ENCODE measurements at places on chromosomes 6 and 20. TPM values are rescaled to one million over a fixed set of nuclear protein-coding genes. Genes with fewer than 3 reads are reported as not detected.

DNA sequence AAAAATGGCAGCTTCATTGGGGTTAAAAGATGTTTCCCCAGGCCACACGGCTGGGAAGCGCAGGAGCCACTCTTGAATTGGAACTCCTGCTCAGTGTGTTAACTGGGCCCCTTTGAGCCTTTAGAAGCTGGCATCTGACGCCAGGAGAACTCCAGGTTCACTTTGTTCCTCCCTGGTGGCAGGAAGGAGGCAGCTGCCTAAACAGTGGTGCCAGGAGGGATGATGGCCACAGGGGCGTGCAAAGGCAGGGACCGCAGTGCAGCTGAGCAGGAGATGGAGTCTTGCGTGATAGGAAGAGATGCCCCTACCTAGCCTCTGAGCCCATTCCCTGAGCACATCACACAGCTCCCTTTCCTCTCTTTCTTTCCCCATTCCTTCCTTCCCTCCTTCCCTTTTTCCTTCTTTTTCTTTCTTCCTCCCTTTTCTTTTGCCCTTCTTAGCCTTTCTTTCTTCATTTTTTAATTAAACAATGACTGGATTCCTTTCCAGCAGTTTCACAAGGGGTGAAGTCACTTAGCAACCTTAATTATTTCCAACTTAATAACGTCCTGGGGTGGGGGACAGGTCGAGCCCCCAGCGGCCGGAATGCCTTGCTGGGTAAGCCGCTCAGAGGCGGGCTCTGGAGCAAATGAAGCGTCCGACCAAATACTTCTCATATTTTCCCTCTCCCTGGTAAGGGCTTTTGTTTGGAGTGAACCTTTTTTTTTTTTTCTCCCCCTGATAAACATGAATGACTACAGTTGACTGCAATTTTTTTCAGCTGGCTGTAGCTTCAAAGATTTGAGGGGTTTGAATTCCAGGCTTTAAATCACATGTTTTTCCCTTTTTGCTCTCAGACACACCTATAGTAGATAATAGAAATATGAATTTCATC is 20.8 kb upstream of the BMP7 start:
- no peak for DNase-seq

- DNase-seq: no peak
Measured at GRCh38 chr20:10094566-10095173, 59.9 kb downstream of the ANKEF1 start.

TBXT gene
- not detected for total RNA-seq

TGM3 gene
- total RNA-seq: not detected

- DNase-seq: no peak
Measured at GRCh38 chr6:22146678-22146930, 150.2 kb downstream of the PRL start.

C6orf141 gene
- total RNA-seq: 28.1 TPM

INSM1 gene
- not detected for total RNA-seq

C6orf163 gene
- total RNA-seq: 3.0 TPM

GRCh38 chr6:98041921-98042320 is 758.9 kb upstream of the MMS22L start:
- no peak for DNase-seq

GRCh38 chr20:11431621-11432020 is 486.1 kb upstream of the BTBD3 start:
- DNase-seq: no peak

DNA sequence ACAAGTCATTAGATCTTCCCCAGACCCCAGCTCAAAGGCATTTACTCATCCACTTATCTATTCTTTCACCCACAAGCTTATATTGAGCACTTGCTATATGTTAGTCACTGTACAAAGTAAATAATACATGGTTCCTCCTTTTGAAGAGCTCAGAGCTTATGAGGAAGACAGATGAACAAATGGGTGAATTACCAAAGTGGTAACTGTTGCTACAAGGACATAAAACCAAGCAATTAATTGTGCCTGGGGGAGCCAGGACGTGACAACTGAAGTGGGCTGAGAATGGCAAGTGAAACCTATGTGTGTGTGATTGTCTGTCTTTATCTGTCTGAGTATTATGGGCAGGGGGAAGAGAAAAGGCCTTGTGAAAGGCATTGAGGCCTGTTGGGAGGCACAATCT is 45.6 kb upstream of the AKIRIN2 start:
- no peak for DNase-seq

FOXS1 gene
- 0.82 TPM for total RNA-seq

GRCh38 chr6:90759664-90760063 is 172.8 kb upstream of the MAP3K7 start:
- DNase-seq: no peak

- no peak for DNase-seq
Measured at GRCh38 chr6:166769648-166770047, 142.6 kb upstream of the RPS6KA2 start.

SEMG1 gene
- total RNA-seq: not detected

GRCh38 chr6:155491421-155491820 is 35.8 kb upstream of the NOX3 start:
- DNase-seq: no peak

SEL1L2 gene
- not detected for total RNA-seq

GRCh38 chr20:8128291-8129060 is 3.6 kb upstream of the PLCB1 start:
- DNase-seq: no peak

DNA sequence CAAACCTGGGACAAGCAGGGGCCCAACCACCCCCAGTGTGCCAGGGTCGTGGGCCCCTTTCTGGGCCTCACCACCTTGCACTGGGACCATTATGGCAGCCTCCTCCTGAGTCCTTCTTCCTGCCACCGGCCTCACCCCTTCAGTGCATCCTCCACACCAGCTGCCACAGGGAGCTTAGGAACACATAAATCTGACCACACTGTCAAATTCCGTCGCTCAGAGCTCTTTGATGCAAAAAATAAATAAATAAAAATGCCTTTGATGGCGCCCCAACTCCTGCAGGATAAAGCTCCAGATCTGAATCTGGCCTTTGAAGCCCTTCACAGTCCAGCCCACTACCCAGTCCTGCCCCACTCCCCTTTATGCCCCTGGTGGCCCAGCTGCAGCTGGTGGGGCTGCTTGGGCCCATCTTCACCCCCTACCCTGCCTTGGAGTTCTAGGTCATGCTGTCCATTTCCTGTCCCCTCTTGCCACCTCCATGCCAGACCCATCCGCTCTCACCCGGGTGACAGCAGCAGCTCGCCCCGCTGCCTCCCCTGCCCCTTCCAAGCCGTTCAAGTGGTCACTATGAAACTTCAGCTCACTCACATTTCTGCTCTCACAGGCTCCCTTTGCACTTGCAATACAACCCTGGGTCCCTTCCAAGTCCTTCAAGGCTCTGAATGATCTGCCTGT is 16.0 kb downstream of the MYH7B start:
- DNase-seq: no peak

GRCh38 chr6:111091987-111092386 is 4.7 kb downstream of the SLC16A10 start:
- DNase-seq: no peak

MOXD1 gene
- 7.5 TPM for total RNA-seq

- DNase-seq: no peak
Measured at GRCh38 chr20:62739581-62740285, 31.1 kb downstream of the NTSR1 start.

SIRPB1 gene
- 4.1 TPM for total RNA-seq

- no peak for DNase-seq
Measured at GRCh38 chr6:43060034-43060754, 763 bp downstream of the KLC4 start.

GRCh38 chr6:126672649-126673048 is 332.7 kb downstream of the CENPW start:
- DNase-seq: no peak

SLC13A3 gene
- 0.10 TPM for total RNA-seq

- peak; percentile 62 for DNase-seq
Measured at GRCh38 chr6:41066867-41067304, 5.3 kb downstream of the OARD1 start.

TRAPPC3L gene
- total RNA-seq: 0.34 TPM

GRCh38 chr6:148242180-148242579 is 100.5 kb upstream of the SASH1 start:
- no peak for DNase-seq

TP53TG5 gene
- total RNA-seq: not detected

DNA sequence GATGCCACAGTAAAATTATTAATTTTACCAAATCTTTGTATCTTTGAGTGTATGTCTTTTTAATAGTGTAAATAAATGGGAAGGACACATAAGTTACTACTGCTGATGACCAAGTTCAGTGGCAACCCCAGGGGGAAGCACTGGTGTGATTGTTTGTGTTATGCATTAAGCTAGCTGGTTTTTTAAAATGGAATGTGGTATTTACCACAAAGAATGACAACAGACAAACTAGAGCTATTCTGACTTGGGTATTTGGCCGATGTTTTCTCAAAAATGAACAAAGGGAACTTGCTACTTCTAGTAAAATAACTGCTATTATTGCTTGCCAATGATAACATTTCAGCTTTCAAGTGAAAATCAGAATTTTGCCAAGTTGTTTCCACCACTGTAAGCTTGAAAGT is 2.9 kb downstream of the FNDC1 start:
- no peak for DNase-seq

- DNase-seq: no peak
Measured at GRCh38 chr6:149754548-149754947, 5.0 kb downstream of the PCMT1 start.

EDN3 gene
- not detected for total RNA-seq

DNA sequence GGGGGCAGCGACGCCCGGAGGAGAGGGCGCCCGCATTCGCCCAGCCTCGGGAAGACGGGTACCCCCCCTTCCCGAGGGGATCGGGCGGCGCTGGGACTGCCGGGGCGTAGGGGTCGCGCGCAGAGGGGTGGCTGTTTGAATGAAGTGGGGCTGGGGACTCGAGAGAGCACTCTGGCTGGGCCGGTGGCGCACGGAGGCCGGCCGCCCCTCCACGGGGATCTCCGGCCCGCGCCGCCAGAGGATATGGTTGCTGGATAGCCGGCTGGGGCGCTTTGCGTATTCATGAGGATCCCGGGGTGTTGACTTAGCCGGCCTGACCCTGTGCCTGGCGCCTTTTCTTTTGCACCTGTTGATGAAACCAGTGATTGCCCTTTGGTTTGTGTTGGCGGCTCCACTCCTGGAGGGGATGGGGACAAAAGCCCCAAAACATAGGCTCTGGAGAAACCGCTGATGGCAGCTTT is 469 bp downstream of the SYNJ2 start:
- no peak for DNase-seq

DNA sequence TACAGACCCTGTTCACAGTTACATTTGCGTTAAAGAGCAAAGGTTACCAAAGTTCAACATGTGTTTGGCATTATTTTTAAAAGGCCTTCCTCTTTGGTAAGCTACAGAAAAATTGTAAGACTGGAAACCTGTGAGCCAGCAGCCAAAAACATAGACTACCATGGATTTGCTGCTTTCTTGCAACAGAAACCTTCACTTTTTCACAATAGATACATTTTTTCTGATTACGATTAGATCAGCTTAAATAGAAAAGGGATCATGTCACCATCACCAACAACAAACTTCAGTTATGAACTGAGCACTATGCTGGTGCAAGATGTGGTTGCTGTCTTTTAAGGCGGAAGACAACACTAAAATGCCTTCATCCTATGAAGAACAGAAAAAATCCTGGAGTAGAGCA is 112.3 kb upstream of the MARCKS start:
- no peak for DNase-seq

PRRT1 gene
- 0.70 TPM for total RNA-seq

- no peak for DNase-seq
Measured at GRCh38 chr20:9447182-9447581, 67.2 kb upstream of the LAMP5 start.

PPP1R3G gene
- 1.4 TPM for total RNA-seq

DNA sequence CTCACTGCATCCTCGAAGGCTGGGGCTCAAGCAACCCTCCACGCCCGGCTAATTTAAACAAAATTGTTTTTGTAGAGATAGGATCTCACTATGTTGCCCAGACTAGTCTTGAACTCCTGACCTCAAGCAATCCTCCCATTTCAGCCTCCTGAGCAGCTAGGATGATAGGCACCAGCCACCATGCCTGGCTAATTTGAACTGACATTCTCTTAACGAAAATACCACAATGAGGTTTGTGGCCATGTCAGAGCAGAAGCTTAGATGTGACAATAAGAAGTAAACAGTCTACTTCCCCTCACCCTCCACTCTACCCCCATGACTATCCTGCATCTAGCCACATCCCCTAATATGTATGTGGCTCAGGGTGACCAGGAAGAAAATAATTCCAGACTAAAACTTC is 74.8 kb upstream of the PLCB4 start:
- no peak for DNase-seq

MYLK2 gene
- 2.9 TPM for total RNA-seq

BNIP5 gene
- total RNA-seq: not detected

DNA sequence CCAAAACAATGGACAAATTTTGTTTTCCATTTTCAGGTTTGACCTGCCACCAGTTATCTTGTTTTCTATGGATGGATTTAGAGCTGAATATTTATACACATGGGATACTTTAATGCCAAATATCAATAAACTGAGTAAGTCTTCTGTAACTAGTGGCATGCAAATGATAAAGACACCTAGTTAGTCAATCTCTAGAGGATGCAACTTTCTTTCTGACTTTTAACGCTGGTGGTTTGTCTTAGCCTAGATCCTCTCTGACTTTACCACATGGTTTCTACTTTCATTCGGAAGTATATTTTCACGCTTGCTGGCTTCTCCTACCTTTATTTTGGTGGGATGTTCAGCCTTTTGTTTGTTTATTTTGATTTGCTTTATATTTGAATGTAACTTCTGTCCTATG is 21.2 kb downstream of the ENPP3 start:
- no peak for DNase-seq

GRCh38 chr6:27544612-27545260 is 71.8 kb upstream of the ZNF184 start:
- no peak for DNase-seq

- DNase-seq: no peak
Measured at GRCh38 chr20:20497242-20497978, 129.5 kb downstream of the INSM1 start.
